Activated T-helper 17 cell treated with anti-CD3 and anti-CD28 coated beads, Interleukin-2, amount 50 U/mL, for 72 hours (primary cell): ENCODE measurements at places on chromosomes 1 and 21. TPM values are rescaled to one million over a fixed set of nuclear protein-coding genes. Genes with fewer than 3 reads are reported as not detected.
A peak's percentile ranks its signal among the peaks of the same experiment; 100 is the strongest.

- no peak for ATAC-seq
- H3K4me3 ChIP-seq = no peak overlapping the region
- H3K36me3 ChIP-seq = no peaks in the 10 kb centered on the region
- no peaks in the 10 kb centered on the region for H3K4me1 ChIP-seq
- no peak overlapping the region for H3K27ac ChIP-seq
Measured at GRCh38 chr1:3103967-3104677, 35.1 kb downstream of the PRDM16 start.

DNA sequence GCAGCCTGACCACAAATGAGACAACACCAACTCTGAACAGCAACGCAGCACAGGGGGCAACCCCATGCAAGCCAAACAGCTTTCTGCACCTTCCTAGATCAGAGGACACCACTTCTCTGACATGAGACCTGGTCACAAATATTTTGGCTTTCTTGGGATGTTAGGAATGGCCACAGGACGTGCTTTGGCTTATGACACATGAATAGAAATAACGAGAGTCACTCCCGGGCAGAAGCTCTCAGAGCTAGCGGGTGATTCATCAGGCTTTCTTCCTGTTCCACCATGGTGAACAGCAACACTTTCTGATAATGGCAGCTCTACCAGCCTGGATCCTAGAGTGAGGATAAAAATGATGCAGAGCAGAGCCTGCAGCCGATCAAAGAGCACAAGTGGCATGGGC, 39.4 kb downstream of the PAFAH2 start:
- H3K4me3 ChIP-seq = no peak overlapping the region
- peaks cover 54% of the 10 kb centered on the region for H3K36me3 ChIP-seq
- no peak for ATAC-seq
- H3K4me1 ChIP-seq = no peaks in the 10 kb centered on the region
- H3K27ac ChIP-seq = no peak overlapping the region
- no peaks in the 10 kb centered on the region for H3K27me3 ChIP-seq

- no peaks in the 10 kb centered on the region for H3K27me3 ChIP-seq
- ATAC-seq = no peak
- H3K4me1 ChIP-seq = no peaks in the 10 kb centered on the region
- H3K4me3 ChIP-seq = no peak overlapping the region
- H3K27ac ChIP-seq = no peak overlapping the region
- no peaks in the 10 kb centered on the region for H3K36me3 ChIP-seq
Measured at GRCh38 chr1:225617479-225617878, 35.4 kb downstream of the ENAH start.

DNA sequence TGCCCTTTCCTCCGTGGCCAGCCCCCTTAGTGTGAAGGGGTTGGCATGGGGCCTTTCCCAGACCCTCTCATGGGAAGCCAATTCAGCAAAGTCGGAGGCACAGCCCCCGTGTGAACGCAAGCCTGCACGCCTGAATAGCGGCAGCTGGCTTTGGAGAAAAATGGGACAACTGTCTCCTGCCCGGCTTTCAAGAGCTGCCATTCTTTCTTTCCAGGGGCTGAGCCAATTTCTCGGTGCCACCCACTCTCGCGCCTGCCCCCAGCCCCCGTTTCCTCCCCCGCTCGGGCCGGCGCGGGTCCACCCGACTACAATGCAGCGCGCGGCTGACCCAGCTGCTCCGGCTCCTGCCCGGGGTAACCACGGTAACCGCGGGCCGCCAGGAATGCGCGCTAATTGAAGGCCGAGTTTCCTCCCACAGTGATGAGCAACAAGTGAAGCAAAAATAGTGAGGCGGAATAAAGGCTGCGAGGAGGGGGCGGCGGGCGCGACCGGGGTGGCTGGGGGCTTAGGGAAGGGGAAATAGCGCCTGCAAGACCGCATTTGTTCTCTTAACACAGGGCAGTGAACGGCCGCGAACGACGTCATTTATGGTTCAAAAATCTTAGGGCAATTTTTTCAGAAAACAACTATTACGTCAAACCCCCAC, 27.8 kb downstream of the ILDR2 start:
- H3K4me3 ChIP-seq = no peak overlapping the region
- ATAC-seq = no peak
- no peak overlapping the region for H3K27ac ChIP-seq
- H3K36me3 ChIP-seq = no peaks in the 10 kb centered on the region
- peaks cover 40% of the 10 kb centered on the region for H3K27me3 ChIP-seq

DNA sequence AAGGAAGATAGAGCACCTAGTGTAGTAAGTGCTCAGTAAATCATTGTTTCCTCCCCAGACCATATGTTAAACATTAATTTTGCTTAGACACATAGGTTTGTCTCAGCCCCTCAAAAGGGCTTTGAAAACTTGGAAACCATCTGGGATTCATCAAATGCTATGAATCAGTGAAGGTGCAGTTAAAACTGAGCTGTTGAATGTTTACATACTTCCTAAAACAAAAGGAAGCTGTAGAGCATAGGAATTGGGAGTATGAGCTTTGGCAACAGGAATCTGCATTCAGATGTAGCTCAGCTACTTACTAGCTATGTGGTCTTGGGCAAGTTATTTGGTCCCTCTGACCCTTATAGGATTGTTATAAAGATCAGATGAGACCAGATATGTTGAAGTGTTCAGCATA, 18.7 kb upstream of the PODN start:
- H3K27me3 ChIP-seq = no peaks in the 10 kb centered on the region
- H3K27ac ChIP-seq = no peak overlapping the region
- no peaks in the 10 kb centered on the region for H3K4me1 ChIP-seq
- peaks cover 54% of the 10 kb centered on the region for H3K36me3 ChIP-seq

Gene ZBTB8B
- total RNA-seq = not detected

GRCh38 chr1:57874418-57874877, 450.6 kb upstream of the DAB1 start:
- no peaks in the 10 kb centered on the region for H3K36me3 ChIP-seq
- no peak for ATAC-seq
- H3K27me3 ChIP-seq = peaks cover 7% of the 10 kb centered on the region
- no peaks in the 10 kb centered on the region for H3K4me1 ChIP-seq
- no peak overlapping the region for H3K4me3 ChIP-seq

- H3K27me3 ChIP-seq = no peaks in the 10 kb centered on the region
- H3K4me1 ChIP-seq = peaks cover 24% of the 10 kb centered on the region
- H3K36me3 ChIP-seq = peaks cover 62% of the 10 kb centered on the region
- H3K4me3 ChIP-seq = no peak overlapping the region
Measured at GRCh38 chr1:27778056-27778455, 5.0 kb downstream of the STX12 start.

GRCh38 chr1:15620902-15621682, 3.8 kb downstream of the DDI2 start:
- H3K27me3 ChIP-seq = no peaks in the 10 kb centered on the region
- peak overlapping the region; percentile 78 for H3K27ac ChIP-seq
- ATAC-seq = no peak
- peak overlapping the region; percentile 85 for H3K4me3 ChIP-seq
- H3K36me3 ChIP-seq = peaks cover 45% of the 10 kb centered on the region

Gene RUNX3
- 145 TPM for total RNA-seq

- H3K36me3 ChIP-seq = no peaks in the 10 kb centered on the region
- no peak overlapping the region for H3K4me3 ChIP-seq
- H3K27me3 ChIP-seq = peaks cover 3% of the 10 kb centered on the region
- H3K4me1 ChIP-seq = peaks cover 9% of the 10 kb centered on the region
Measured at GRCh38 chr1:77929806-77930205, 41.4 kb downstream of the NEXN start.

Gene MPZL1
- total RNA-seq = 24.4 TPM

- peak; percentile 45 for ATAC-seq
- H3K36me3 ChIP-seq = peaks cover 64% of the 10 kb centered on the region
- no peaks in the 10 kb centered on the region for H3K27me3 ChIP-seq
- peak overlapping the region; percentile 100 for H3K27ac ChIP-seq
Measured at GRCh38 chr1:114756009-114756892, 1.5 kb downstream of the CSDE1 start.

Gene OPTC
- not detected for total RNA-seq

- no peak overlapping the region for H3K27ac ChIP-seq
- no peaks in the 10 kb centered on the region for H3K27me3 ChIP-seq
- no peak overlapping the region for H3K4me3 ChIP-seq
- no peaks in the 10 kb centered on the region for H3K36me3 ChIP-seq
Measured at GRCh38 chr1:179785031-179785431, 41.9 kb downstream of the FAM163A start.

DNA sequence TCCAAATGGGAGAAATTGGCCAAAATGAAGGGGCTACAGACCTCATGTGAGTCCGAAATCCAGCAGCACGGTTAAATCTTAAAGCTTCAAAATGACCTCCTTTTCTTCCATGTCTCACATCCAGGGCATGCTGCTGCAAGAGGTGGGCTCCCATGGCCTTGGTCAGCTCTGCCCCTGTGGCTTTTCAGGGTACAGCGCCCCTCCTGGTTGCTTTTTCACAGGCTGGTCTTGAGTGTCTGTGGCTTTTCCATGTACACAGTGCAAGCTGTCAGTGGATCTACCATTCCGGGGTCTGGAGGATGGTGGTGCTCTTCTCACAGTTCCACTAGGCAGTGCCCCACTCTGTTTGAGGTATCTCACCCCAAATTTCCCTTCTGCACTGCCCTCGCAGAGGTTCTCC, 78.7 kb downstream of the PRRX1 start:
- ATAC-seq = no peak
- H3K36me3 ChIP-seq = no peaks in the 10 kb centered on the region
- no peak overlapping the region for H3K27ac ChIP-seq
- peaks cover 12% of the 10 kb centered on the region for H3K27me3 ChIP-seq
- H3K4me1 ChIP-seq = no peaks in the 10 kb centered on the region

Gene HSD3B1
- not detected for total RNA-seq

DNA sequence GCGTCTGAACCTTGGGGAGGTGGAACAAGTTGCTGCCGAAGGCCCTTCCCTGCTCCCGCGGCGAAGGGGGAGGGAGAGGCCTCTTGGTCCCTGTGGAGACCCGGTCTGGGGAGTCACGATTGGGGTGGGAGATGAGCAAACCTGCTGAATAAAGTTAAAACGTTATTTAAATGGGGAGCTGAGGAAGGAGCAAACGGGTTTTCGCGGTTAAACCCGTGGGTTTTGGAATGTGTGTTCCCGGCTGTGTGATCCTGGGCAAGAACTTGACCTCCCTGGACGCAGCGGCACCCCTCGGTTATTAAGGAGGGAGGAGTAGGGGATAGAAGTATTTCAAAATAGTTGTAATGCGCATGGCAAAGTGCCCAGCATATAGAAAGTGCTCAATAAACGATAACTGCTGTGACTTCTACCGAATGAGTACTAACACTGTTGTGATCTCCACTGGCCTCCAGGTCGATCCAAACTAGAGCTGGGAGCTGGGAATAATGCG, 3.4 kb downstream of the FAM110D start:
- no peak for ATAC-seq
- H3K27ac ChIP-seq = no peak overlapping the region
- H3K27me3 ChIP-seq = peaks cover 20% of the 10 kb centered on the region
- no peaks in the 10 kb centered on the region for H3K4me1 ChIP-seq
- H3K36me3 ChIP-seq = no peaks in the 10 kb centered on the region
